ENCODE measurements at places on chromosomes 11 and 22.

DNA sequence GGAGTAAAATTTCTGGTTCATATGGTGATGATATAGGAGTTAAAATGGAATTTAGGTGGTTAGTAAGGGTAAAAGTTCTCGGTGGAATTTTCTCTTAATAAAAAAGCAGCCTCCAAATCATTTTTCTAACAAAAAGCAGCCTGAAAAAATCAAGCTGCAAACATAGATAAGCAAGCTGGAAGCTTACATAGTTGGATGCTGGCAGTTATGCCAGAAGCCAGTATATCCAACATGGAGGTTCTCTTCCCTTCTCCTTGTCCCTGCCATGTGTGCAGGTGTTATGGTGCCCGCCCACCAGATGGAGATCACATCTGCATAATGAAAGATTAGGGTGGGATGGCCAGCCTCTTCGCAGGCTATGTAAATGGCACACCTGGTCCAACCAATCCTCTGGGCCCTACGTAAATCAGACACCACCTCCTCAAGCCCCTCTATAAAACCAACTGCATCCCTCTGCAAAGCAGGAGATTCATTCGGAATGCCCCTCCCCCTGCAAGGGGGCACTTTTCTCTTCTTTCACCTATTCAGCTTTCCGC lies 22.4 kb downstream of the PIWIL3 start:
- no peak for DNase-seq

DNA sequence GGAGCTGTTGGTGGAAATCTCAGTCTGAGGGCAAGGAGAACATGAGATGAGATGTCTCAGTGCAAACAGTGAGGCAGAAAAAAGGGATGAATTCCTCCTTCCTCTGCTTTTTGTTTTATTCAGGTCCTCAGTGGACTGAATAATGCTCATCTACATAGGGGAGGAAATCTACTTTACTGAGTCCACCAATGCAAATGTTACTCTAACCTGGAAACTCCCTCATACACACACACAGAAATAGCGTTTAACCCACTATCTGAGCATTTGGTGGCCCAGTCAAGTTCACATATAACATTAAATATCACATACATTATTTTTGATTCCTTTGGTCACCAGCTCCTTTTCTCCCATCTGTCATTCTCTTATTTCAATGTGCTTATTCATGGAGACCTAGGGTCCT lies 418.8 kb downstream of the TMEM135 start:
- DNase-seq, result no peak

DNA sequence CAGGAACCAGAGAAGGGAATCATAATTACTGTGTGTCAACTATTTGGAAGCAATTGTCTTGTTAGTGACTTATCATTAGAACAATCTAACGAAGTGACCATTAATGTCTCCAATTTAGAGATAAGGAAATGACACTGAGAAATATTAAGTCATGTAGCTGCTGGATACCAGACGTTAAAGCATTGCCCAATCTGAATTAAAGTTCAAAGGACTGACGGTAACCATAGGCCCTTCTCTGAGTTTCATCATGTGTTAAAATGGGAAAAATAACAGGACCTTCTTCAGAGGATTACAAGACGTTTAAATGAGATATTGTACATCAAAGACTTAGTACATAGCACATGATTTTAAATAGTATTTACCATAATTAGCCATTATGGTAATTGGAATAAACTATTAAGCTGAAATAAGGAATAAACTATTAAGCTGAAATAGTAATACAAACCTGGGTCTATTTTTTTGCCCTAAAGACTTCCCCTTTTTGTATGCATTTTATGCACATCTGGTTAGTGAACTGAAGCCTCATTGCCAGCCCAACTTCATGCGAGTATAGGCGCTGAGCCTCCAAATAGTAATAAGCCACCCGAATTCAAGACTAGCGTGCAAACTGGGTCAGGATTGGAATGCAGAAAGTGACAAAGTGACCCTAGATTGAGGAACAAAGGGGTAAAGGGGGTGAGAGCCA lies 41.0 kb downstream of the GLYATL1 start:
- no peak for DNase-seq

DNA sequence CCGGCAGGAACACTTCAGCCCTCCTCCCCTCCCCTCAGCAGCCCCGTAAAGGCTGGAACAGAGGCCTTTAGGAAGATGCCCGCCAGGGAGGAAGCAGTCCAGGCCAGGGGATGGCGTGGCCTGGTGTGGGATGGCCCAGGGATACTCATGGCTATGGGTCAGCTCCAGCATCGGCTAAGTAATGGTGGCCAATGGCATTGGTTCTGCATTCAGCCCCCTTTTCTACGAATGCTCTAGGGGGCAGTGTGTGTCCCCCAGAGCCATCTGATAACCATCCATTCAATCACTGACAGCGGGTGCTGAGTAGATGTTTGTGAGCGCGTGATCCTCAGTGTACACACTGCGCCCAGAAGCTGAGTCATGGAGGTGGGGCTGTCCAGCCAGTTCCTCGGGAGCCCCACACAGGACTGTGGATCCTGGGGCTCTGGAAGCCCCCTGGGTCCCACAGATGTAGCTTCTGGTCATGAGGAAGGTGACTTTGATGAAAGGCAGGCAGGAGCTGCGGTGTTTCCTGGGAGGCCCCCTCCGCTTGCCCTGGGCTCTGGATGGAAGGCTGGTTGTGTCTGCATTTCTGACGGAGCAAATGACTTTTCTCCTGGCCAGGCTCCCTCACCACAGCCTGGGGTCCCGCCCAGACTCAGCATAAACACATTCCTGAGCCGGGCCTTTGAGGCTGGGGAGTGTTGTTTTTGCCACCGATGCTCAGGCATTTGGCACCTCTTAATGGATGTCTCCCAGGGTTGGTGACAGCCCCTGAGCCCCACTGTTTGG lies 46.5 kb downstream of the FBLN1 start:
- no peak for DNase-seq

GRCh38 chr11:1484061-1484671 lies 2.4 kb downstream of the MOB2 start:
- no peak for DNase-seq

DNA sequence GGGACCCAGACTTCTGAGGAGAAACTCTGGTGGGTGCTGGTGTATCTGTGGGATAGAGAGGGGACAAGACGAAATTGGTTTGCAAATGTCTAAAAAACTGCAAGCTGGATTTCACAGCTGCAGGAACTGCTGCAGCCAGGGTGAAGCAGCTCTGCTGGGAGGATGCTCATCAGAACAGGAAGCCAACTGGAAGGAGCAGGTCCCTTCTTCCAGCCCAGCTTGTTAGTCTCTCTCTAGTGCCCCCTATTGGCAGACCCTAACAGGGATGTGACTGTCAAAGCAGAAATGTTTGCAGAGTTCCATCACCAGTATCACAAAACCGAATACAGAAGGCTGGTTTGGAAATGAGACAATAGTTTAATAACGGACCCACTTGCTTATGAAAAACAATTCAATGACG lies 74.8 kb upstream of the SLC22A12 start:
- DNase-seq, result no peak

- DNase-seq, result peak; percentile 10
Measured at GRCh38 chr11:97979741-97980140, 1041.0 kb upstream of the CNTN5 start.

GRCh38 chr11:74520316-74520715 lies 26.8 kb upstream of the LIPT2 start:
- DNase-seq, result no peak

GRCh38 chr11:1888347-1888753 lies 3.3 kb downstream of the PRR33 start:
- DNase-seq, result no peak

- no peak for DNase-seq
Measured at GRCh38 chr22:20052309-20053259, 27.5 kb upstream of the DGCR8 start.

- no peak for DNase-seq
Measured at GRCh38 chr11:134229126-134229790, 4.8 kb downstream of the VPS26B start.

GRCh38 chr11:61761440-61762222 lies 9.2 kb downstream of the MYRF start:
- DNase-seq, result no peak

- no peak for DNase-seq
Measured at GRCh38 chr22:42992092-42992491, 22.9 kb downstream of the PACSIN2 start.

GRCh38 chr11:113849713-113850112 lies 25.7 kb downstream of the USP28 start:
- DNase-seq, result no peak

DNA sequence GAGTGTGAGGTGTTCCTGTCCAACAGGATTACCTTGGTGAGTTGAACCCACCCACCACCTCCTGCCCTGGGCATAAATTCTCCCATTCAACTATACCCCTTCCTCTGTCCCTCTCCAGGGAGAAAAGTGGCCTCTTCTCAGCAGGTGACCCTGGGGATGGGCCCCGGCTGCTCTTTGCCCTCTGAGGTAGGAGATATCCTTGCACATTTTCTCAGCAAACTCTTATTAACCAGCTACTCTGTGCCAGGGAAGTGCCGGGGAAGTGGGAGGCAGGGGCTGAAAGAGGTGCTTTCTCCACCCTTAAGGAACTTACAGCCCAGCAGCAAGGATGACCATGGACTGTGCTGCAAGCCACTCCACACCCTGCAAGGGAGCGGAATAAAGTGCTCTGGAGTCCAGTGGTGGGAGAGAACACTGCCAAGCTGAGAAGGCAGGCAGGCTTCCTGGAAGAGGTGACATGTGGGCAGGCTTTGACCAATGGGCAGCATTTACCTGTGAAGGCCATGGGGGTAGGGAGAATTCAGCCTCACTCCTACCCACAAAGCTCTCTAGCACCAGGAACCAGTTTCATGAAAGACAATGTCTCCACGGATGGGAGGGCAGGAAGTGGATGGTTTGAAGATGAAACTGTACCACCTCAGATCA lies 21.9 kb upstream of the OAF start:
- DNase-seq, result no peak

DNA sequence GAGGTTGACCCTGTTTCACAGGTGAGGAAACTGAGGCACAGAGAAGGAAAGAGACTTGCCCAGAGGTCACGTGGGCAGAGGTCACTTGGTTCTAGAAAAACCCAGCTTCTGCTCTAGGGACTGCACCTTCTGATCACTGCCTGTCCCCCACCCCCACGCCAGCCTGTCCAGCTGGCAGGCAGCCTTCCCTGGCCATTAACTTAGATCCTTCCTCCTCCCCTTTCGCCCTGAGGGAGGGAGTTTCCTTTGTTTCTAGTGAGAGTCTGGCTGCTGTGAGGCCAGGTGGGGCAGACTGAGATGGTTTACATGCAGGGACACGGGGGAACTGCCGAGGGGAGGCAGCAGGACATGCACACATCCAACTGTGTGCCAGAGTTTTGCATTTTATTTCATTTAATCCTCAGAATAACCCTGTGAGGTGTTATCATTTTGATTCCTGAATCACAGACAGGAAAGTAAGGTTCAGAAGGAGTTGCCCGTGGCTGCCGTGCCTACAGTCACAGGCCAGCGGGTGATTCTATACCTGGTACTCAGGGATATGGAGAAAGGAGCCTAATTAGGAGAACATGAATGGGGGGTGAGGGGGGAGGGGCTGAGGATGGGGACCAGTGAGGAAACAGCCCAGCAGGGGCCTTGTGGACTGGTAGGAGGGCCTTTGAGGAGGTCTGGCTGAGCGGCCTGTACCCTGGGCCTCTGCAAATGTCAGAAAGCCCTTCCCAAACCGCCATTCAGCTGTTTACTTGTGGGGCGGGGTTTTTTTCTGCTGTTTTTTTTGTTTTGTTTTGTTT lies 3.4 kb downstream of the FAM83F start:
- no peak for DNase-seq

DNA sequence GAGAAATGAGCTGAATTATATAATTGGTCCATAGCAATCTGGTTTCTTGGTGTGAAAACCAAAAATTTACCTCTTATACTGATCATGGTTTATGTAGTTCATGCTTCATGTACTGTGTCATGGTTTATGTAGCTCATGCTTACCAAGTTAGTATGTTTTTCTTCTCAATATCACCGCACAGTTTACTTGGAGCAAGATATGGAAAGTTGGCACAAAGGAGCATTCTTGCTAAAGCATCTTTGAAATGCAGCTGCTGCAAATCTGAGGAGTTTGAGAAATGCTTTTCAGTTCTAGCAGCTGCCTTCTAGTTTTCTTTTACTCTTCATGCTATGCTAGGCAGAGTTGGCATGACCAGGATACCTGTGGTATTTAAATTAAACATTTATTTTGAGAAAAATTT lies 4.5 kb downstream of the OR10G7 start:
- DNase-seq, result no peak

DNA sequence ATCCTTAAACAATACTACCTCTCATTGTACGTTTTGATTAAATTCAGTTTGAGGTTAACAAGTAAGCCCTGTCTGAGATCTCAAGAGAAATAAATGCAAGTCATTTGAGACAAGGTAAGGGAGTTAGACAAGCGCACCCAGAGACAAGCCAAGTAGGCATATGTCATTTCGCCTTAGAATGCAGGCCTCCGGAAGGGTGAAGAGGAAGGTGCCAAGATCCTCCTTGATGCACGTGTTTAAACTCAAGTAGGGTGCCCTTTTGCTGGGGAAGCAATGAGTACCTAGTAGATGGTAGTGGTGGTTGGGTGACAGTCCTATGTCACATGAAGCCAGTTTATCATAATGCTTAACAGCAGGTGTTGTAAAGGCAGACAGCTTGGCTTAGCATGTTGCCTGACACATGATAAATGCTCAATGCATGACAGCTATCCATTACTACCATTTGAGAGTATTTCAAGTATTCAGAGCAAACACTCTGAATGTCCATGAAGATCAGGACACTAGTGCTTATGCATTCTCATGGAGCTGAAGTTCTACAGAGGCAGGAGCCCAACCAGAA lies 415.9 kb downstream of the TMEM135 start:
- DNase-seq, result no peak

- no peak for DNase-seq
Measured at GRCh38 chr11:114396916-114397315, 3.4 kb downstream of the C11orf71 start.

DNA sequence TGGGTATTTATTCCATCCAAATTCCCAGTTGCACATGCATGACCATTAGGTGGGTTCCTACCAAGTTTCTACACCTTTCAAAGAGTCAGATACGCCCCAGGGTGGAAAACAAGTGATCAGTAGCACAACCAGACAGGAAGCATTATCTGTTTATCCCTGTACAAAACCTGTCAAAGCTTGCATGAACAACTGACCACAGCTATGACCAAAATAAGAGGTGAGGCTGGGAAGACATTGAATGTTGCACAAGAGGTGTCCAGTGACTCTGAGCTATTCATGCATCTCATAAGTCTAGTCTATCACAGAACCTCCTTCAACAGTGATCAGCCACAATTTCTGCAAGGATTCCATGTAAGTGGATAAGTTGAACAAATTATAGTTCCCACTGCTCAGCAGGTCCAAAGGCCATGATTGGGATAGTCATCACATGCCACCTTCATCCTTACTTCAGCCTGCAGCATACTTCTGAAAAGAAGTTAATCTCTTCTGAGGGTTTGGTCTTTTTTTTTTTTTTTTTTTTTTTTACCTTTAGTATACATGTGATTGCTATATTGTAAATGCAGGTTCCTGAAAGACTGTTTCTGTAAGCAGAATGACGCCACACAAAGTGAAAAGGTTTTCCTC lies 28.0 kb upstream of the TMEM45B start:
- DNase-seq, result no peak

- peak; percentile 12 for DNase-seq
Measured at GRCh38 chr11:44936525-44936924, 14.2 kb downstream of the TP53I11 start.

- no peak for DNase-seq
Measured at GRCh38 chr11:105968021-105968697, 53.9 kb downstream of the MSANTD4 start.

- peak; percentile 36 for DNase-seq
Measured at GRCh38 chr11:79249295-79249993, 191.4 kb downstream of the TENM4 start.
